ENCODE measurements at places on chromosomes 5 and 9.
A peak's percentile ranks its signal among the peaks of the same experiment; 100 is the strongest.

DNA sequence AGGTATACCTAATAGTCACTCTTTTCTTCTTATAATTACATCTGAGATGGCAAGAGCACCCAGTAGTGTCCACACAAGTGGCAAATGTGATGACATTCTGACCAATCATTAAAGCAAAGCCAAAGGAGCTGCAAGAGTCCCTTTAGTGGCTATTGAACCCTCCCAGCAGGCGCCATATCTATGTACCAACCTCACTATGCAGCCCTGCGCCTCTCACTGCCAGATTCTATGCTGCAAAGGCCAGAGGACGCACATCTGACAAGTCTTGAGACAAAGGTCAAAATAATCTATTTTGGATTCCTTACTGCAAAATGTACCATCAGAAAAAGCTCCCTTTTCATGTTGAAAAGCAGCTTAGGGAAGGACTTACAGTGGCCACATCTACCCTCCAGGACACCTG is 47.0 kb downstream of the EPB41L4B start:
- no peak for DNase-seq

DNA sequence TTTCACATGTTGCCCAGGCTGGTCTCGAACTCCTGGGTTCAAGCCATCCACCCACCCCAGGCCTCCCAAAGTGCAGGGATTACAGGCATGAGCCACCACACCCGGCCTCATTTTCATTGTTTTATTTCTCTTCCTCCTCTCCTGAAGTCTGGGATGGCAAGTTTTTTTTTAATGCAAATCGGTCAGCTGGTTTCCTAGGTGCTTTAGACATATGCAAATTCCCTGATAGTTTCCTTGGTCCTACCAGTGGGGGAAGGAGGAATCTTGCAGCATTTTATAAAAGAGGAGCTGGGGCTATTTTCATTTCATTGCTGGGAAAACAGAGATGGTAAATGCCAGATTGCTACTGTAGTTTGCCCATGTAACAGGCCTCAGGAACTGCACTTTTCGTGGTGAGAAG is 179.4 kb downstream of the ACTL7B start:
- DNase-seq: no peak

DNA sequence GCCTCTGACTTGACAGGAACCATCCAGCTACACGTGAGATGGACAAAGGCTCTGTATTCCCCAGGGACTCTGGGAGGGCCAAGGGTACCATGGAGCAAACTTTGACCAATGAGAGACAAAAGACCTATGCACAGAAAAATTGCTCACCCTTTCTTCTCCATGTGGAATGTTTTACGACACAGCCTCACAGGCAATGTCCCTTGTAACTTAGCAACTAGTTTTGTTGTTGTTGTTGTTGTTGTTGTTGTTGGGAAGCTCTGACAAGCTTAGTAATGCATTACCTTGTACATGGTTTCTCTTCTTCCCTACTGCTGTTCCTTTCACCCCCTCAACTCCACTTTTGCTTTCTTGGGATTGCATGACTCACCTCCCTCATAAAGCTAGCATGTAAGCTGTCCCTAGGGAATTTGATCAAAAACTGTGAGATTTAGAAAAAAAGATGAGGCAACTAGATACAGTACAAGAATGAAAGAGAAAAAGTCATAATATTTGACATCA is 550.9 kb downstream of the RAB3C start:
- DNase-seq: peak; percentile 82

DNA sequence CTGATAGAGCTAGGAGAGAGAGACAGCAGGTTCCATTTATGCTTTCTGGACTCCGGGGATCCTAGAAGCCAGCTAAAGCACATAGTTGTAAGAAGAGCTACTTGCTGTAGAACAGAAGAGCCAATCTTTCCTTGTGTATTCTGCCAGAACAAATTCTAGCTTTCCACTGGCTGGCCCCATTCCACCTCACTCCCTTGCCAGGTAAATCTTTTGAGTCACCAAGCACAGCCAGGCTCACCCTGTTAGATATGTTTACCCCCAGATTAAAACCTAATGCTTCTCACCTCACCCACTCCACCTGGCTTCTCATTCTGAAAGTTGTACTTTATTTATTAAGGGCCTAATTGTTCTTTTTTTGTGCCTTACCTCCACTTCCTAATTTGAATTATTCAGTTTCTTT is 48.9 kb upstream of the CHD1 start:
- DNase-seq: no peak

DNA sequence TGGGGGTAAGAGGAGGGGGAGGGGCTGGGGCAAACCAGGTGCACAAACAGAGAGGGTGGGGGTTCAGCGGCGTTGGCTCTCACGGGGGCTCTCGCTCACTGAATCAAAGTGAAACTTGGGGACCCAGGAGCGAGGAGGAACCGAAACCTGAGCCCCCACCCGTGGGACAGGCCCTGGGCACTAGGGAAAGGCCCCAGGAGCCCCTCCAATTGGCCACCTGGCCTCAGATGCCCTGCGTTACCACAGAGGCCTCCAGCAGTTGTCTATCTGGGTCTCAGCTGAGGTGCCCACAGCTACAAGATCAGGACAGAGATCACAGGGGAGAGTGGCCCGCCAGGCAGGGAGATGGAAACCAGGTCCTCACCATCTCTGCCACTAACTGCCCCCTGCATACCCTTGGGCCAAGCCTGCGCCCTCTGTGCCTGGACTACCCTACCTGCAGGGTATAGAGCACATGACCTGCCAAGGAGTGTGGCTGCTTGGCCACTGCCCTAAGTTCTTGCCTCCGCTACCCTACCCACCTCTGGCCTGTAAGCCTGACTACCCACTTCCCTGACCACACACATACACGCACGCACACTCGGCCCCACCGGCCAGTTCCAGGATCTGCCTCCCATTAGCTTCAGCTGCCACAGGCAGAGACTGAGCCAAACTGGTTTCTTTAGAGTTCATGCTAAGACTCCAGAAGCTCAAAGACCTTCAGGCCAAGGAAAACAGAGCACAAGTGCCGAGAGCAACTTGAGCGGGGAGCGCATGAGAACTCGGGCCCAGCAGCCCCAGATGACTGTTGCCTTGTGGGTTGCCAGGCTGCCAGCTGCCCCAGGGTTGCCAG is 39.9 kb downstream of the PAX5 start:
- DNase-seq: no peak

GRCh38 chr9:73649552-73649951 is 497.9 kb downstream of the ANXA1 start:
- DNase-seq: no peak

- DNase-seq: peak; percentile 25
These were observed 9.1 kb downstream of the AP3S1 start for GRCh38 chr5:115850744-115851416.
